ENCODE measurements at places on chromosomes 11 and 22. TPM values are rescaled to one million over a fixed set of nuclear protein-coding genes. Genes with fewer than 3 reads are reported as not detected.

The OR51B4 gene
- total RNA-seq = not detected

The FANCF gene
- total RNA-seq = 7.1 TPM

The PAFAH1B2 gene
- total RNA-seq = 47.7 TPM

The MS4A4A gene
- 8.1 TPM for total RNA-seq

The UBQLN3 gene
- total RNA-seq = not detected

The DEPDC7 gene
- 2.9 TPM for total RNA-seq

The PIWIL4 gene
- total RNA-seq = 4.6 TPM

The OR51I1 gene
- total RNA-seq = not detected

The PDGFB gene
- 3.8 TPM for total RNA-seq

The KRTAP5-9 gene
- total RNA-seq = 0.14 TPM

The UCP3 gene
- total RNA-seq = 1.5 TPM

The APOL2 gene
- total RNA-seq = 23.4 TPM

The INS gene
- total RNA-seq = 1,425 TPM

DNA sequence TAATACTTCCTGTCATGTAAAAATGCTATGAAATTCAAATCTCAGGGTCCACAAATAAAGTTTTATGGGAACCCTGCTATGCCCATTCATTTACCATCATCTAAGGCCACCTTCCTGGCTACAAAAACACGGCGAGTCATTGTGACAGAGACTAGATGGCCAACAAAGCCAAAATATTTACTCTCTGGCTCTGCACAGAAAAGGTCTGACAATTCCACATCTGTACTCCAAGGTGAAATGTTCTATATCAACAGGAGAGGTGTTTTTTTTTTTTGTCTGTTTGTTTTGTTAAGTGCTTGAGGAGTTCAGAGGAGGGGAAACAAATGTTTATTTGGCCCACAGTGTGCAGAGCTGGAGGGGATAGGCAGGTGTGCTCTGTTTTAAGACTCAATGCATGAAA lies 18.6 kb upstream of the TMA7B start:
- no peak for DNase-seq
- no peaks in the 10 kb centered on the region for H3K4me1 ChIP-seq
- no peak overlapping the region for H3K4me3 ChIP-seq
- no peaks in the 10 kb centered on the region for H3K27me3 ChIP-seq
- H3K27ac ChIP-seq = no peak overlapping the region
- no peaks in the 10 kb centered on the region for H3K36me3 ChIP-seq

- no peak overlapping the region for H3K4me3 ChIP-seq
- H3K27me3 ChIP-seq = no peaks in the 10 kb centered on the region
- DNase-seq = no peak
- H3K4me1 ChIP-seq = no peaks in the 10 kb centered on the region
Measured at GRCh38 chr11:100367892-100368291, 319.2 kb upstream of the ARHGAP42 start.

DNA sequence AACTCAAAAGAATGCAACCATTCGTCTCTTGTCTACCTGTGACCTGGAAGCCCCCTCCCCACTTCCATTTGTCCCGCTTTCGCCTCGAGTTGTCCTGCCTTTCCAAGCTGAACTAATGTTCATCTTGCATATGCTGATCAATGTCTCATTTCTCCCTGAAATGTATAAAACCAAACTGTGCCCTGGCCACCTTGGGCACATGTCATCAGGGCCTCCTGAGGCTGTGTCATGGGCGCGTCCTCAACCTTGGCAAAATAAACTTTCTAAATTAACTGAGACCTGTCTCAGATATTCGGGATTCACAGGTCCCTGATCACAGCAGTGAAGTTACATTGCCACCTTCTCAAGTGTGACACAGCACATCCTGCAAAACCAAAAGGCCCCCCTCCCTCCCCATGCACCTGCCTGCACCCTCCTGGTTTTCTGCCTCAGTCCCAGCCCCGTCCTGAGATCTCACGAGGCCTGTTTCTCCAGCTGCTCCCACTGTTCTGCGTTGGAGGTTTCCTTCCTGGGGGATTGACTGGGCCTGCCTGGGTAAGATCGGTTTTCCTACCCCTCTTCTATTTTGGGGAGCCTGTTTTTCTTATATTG lies 1328.7 kb downstream of the TBC1D22A start:
- no peaks in the 10 kb centered on the region for H3K27me3 ChIP-seq
- H3K36me3 ChIP-seq = no peaks in the 10 kb centered on the region
- no peaks in the 10 kb centered on the region for H3K4me1 ChIP-seq

- no peaks in the 10 kb centered on the region for H3K27me3 ChIP-seq
- DNase-seq = no peak
- H3K4me3 ChIP-seq = no peak overlapping the region
- H3K4me1 ChIP-seq = no peaks in the 10 kb centered on the region
- no peaks in the 10 kb centered on the region for H3K36me3 ChIP-seq
Measured at GRCh38 chr22:38830026-38830844, 13.6 kb downstream of the NPTXR start.

GRCh38 chr22:43853328-43853931 lies 8.9 kb downstream of the SULT4A1 start:
- H3K36me3 ChIP-seq = no peaks in the 10 kb centered on the region
- no peak overlapping the region for H3K4me3 ChIP-seq
- no peaks in the 10 kb centered on the region for H3K27me3 ChIP-seq
- DNase-seq = no peak

DNA sequence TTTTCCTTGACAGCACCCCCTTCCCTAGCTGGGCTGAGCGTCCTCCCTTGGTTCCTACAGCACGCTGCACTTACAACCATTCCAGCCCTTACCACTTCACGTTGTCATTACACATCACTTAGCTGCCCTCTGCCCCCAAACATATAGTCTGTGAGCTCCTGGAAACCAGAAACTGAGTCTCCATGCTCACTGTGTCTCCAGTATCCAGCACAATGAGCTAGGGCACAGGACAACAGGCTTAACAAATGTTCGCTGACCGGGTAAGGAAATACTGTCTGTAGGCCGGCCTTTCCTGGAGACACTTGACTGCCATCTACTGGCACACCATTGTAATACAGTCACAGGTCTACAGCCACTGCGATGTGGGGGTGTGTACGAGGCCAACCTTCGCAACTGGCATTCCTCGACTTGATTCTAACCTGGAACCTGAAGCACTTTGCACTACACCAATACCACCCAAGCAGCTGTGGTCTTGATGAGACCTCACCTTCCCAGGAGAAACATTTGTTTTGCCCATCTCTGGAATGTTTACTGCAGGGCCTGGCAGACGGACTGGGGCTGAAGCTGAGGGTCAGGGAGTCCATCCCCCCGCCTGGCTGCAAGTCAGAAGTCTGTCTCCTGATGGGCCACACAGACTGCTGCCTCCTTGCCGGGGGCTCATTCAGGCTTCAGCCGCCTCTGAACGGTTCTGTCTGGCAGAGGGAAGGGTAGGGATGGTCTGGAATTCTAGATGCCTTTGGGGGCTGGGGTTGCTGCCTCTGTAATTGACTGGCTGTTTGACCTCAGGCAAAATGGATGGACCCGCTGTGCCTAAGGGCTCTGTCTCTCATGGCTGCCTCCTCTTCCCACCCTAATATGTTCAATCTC lies 72.0 kb downstream of the SYN3 start:
- H3K4me1 ChIP-seq = no peaks in the 10 kb centered on the region
- H3K27me3 ChIP-seq = no peaks in the 10 kb centered on the region
- no peak overlapping the region for H3K27ac ChIP-seq
- no peaks in the 10 kb centered on the region for H3K36me3 ChIP-seq

DNA sequence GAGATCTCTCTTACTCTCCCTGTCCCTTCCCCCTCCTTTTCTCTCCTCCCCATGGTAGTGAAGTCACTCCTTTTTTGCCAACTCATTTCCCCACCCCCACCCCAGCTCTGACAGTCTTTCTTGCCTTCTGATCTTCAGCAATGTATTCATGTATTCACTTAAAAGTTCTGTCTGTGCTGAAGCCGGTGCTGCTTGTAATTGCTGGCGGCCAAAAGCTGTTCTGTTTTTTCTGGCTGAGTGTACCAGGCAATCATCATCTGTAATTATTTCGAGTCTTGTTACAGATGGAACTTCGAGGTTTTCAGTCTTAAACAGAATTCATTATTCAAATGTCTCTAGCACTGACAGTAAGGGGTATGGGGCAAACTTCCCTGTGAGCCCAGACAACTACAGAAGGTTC lies 99.5 kb downstream of the SPATA19 start:
- H3K4me1 ChIP-seq = no peaks in the 10 kb centered on the region
- H3K36me3 ChIP-seq = no peaks in the 10 kb centered on the region
- no peak overlapping the region for H3K27ac ChIP-seq
- DNase-seq = no peak
- H3K4me3 ChIP-seq = no peak overlapping the region

DNA sequence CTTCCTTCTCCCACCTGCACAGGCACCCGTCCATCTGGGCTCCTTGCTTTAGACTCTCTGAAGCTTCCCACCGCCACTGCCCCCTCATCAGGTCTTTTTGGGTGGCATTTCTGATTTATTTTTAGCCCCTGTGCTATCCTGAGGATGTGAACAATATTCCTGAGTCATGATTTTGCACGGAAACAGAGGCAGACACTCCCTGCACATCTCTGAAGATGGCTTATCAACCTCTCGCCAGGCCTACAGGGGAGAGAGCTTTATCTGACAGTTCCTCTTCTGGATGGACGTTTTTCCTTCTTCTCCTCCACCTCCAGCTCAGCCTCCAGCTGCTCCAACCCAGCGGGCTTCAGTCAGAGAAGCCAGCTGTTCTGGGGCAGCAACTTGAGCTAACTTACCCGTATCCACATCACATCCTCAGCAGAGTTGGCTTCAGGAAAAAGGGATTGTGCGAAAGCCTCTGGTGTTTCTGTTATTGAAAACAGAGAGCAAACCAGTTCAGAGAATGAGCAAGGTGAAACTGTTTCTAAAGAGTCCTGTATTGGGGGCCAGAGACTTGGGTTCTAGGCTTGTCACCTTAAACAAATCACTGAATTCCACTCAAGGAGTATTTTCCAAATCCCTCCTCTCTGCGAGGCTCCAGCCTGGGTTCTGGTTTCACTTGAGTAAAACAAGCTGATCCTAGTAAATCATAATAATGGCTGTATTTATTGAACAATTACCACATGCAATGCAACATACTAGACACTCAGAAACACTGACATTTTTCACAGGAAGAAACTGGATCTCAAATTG lies 33.1 kb upstream of the ETS1 start:
- no peak overlapping the region for H3K4me3 ChIP-seq
- H3K27ac ChIP-seq = no peak overlapping the region
- H3K27me3 ChIP-seq = no peaks in the 10 kb centered on the region
- no peaks in the 10 kb centered on the region for H3K36me3 ChIP-seq
- no peak for DNase-seq

- no peaks in the 10 kb centered on the region for H3K4me1 ChIP-seq
- H3K4me3 ChIP-seq = no peak overlapping the region
- H3K27me3 ChIP-seq = no peaks in the 10 kb centered on the region
- no peak overlapping the region for H3K27ac ChIP-seq
Measured at GRCh38 chr11:127601578-127601977, 601.0 kb upstream of the KIRREL3 start.

- H3K27ac ChIP-seq = no peak overlapping the region
- DNase-seq = no peak
- H3K4me3 ChIP-seq = no peak overlapping the region
- no peaks in the 10 kb centered on the region for H3K36me3 ChIP-seq
Measured at GRCh38 chr22:42313204-42313603, 42.8 kb upstream of the TCF20 start.

DNA sequence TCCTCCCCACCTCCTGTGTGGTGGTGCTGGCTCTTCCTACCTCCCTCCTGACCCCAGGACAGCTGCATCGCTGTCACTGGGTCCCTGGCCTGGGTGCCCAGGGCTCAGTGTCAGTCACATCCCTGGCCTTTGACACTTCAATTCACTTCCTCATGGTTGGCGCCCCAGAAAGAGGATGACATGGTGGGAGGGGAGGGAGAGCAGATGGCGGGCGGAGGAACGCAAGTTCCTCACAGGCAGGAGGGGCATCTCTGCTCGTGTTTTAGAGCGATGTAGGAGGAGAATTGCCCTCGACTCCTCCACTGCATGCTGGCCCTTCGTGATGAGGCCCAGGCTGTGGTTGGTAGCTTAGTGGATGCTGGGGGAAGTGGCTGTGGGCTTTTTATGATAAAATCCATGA lies 35.1 kb upstream of the KRTAP5-7 start:
- no peaks in the 10 kb centered on the region for H3K36me3 ChIP-seq
- H3K27me3 ChIP-seq = no peaks in the 10 kb centered on the region
- no peak overlapping the region for H3K4me3 ChIP-seq

GRCh38 chr11:95937358-95937757 lies 13.5 kb upstream of the MTMR2 start:
- H3K4me1 ChIP-seq = no peaks in the 10 kb centered on the region
- H3K36me3 ChIP-seq = no peaks in the 10 kb centered on the region
- DNase-seq = no peak
- H3K4me3 ChIP-seq = no peak overlapping the region
- H3K27ac ChIP-seq = no peak overlapping the region
- H3K27me3 ChIP-seq = no peaks in the 10 kb centered on the region

- no peak overlapping the region for H3K4me3 ChIP-seq
- DNase-seq = no peak
- H3K4me1 ChIP-seq = no peaks in the 10 kb centered on the region
- H3K36me3 ChIP-seq = no peaks in the 10 kb centered on the region
- no peak overlapping the region for H3K27ac ChIP-seq
Measured at GRCh38 chr11:133819114-133819513, 26.2 kb downstream of the SPATA19 start.

DNA sequence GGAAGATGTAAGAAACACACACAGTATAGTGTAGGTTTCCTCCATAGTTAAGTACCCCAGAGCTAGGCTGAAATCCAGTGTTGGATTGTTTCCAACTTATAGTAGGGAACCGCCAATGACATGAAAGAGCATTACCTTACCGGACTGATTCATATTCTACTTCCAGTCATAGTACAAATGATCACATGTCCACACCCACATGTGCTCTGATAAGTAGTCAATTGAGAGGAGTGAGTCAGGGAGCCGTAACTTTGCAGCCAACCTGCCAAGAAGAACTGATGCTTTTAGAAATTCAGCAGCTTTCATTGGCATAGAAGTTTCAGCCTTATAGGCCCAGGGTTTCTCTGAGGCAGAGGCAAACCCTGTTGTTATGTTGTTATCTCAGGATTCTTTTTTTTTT lies 240.6 kb downstream of the ETS1 start:
- H3K36me3 ChIP-seq = no peaks in the 10 kb centered on the region
- H3K4me3 ChIP-seq = no peak overlapping the region
- no peak overlapping the region for H3K27ac ChIP-seq
- H3K27me3 ChIP-seq = no peaks in the 10 kb centered on the region
- no peaks in the 10 kb centered on the region for H3K4me1 ChIP-seq

DNA sequence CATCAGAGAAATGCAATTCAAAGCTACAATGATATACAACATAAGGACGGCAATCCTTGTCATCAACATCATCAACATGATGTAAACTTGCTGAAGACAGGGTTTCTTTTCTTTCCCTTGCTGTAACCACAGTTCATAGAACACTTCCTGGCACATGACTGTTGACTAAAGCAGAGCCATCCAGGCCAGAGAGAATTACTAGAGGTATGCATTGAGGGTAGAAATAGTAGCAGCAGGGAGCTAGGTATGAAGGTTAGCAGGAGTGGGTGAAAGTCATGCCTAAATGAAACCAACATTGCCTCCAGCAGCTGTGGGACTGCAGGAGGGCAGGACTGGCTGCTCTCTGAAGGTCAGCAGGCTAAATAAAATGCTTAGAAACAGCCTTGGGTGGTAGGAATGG lies 103.7 kb downstream of the LRRC32 start:
- no peak for DNase-seq
- no peaks in the 10 kb centered on the region for H3K4me1 ChIP-seq
- no peaks in the 10 kb centered on the region for H3K36me3 ChIP-seq
- H3K4me3 ChIP-seq = no peak overlapping the region
- no peaks in the 10 kb centered on the region for H3K27me3 ChIP-seq
- H3K27ac ChIP-seq = no peak overlapping the region
